Activated CD8-positive, alpha-beta T cell treated with anti-CD3 and anti-CD28 coated beads, Interleukin-2, amount 10 ng/mL, durations not matched to agents 7 days and 5 days (primary cell): ENCODE measurements at places on chromosomes 12 and 14.
A peak's percentile ranks its signal among the peaks of the same experiment; 100 is the strongest.

- no peak for DNase-seq
Measured at GRCh38 chr12:3532931-3533702, 42.1 kb downstream of the PRMT8 start.

- DNase-seq: peak; percentile 75
Measured at GRCh38 chr12:51886021-51886710, 1.7 kb upstream of the ANKRD33 start.

DNA sequence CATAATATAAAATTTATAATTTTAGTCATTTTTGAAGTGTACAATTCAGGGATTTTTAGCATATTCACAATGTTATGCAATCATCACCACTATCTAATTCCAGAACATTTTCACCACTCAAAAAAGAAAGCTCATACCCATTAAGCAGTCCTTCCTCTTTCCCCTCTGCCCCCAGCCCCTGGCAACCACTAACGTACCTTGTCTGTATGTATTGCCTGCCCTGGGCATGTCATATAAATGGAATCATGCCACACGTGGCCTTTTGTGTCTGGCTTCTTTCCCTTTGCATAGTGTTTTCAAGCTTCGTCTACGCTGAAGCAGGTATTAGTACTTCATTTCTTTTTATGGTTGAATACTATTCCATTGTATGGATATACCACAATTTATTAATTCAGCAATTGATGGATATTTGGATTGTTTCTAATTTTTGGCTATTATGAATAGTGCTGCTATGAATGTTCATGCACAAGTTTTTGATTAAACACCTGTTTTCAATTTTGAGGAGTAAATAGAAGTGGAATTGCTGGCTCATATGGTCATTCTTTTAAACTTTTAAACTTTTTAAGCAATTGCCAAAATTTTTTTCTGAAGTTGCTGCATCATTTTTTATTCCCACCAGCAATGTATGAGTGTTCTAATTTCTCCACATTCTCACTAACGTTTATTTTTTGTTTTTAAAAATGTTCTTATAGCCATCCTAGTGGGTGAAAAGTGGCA lies 1.6 kb upstream of the SSTR1 start:
- no peak for DNase-seq

GRCh38 chr14:61489932-61490331 lies 168.6 kb downstream of the PRKCH start:
- DNase-seq: no peak

GRCh38 chr14:103078860-103079587 lies 5.0 kb upstream of the LBHD2 start:
- DNase-seq: no peak
